ENCODE measurements at places on chromosomes 2 and 18.
A peak's percentile ranks its signal among the peaks of the same experiment; 100 is the strongest.

DNA sequence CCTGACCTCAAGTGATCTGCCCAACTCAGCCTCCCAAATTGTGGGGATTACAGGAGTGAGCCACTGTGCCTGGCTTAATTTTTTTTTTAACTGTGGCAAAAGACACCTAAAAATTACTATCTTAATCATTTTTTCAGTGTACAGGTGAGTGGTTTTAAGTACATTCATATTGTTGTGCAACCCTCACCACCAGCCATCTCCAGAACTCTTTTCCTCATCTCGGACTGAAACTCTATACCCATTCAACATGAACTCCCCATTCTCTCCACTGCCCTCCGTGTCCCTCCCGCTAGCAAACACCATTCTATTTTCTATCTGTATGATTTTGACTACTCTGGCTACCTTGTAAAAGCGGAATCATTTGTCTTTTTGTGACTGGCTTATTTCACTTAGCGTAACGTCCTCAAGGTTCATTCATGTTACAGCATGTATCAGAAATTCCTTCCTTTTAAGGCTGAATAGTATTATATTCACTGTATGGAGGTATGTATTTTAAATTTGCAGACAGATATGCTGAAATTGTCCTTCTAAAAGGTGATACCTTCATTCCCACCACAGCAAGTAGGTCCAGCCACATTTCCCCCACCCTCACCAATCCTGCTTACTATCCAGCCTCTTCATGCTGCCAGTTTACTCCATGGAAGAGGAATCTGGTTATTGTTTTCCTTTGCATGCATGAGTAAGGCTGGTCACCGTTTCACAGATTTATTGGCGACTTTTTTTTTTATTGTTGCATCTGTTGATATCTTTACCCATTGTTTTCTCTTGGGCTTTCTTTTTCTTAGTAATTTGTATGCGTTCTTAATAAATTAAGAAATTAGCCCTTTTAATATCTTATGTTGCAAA, 40.6 kb upstream of the ANXA4 start:
- DNase-seq, result no peak

DNA sequence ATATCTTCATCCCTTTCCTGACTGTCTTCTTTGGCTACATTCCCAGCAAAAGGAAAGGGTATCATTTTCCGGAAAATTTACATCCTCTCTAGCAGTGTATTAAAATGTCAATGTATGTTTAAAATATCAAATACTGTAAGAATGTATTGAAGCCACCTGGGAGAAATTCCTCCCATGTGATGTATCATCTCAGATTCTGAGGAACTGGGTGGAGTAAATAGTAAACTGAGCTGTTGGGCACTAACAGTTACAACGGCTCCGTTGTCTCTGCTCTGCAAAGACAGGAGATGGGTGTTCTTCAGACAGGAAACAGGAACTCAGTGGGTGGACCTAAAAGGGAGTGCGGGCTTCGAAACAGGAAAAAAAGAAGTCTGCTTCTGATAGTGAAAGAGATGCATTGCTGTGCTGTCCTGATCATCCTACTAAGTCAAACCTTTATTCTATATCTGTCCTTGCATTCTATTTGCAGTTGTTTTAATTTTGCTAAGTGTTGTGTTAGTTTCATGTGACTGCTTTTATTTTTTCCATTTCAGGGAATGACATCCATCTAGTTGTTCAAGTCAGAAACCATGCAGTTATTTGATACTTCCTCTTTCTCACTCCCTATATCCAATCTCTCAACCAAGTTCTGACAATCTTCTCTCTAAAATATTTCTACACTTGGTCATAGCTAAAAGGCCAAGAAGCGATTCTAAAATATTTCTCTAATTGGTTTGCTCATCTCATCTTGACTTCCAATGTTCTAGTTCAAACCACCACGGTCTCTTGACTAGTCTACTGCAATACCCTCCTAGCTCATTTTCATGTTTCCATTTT, 19.4 kb downstream of the DOK1 start:
- DNase-seq, result no peak

- DNase-seq, result no peak
Measured at GRCh38 chr2:11855064-11855760, 108.8 kb downstream of the LPIN1 start.

- peak; percentile 81 for DNase-seq
Measured at GRCh38 chr2:187499941-187500532, 52.0 kb upstream of the CALCRL start.

DNA sequence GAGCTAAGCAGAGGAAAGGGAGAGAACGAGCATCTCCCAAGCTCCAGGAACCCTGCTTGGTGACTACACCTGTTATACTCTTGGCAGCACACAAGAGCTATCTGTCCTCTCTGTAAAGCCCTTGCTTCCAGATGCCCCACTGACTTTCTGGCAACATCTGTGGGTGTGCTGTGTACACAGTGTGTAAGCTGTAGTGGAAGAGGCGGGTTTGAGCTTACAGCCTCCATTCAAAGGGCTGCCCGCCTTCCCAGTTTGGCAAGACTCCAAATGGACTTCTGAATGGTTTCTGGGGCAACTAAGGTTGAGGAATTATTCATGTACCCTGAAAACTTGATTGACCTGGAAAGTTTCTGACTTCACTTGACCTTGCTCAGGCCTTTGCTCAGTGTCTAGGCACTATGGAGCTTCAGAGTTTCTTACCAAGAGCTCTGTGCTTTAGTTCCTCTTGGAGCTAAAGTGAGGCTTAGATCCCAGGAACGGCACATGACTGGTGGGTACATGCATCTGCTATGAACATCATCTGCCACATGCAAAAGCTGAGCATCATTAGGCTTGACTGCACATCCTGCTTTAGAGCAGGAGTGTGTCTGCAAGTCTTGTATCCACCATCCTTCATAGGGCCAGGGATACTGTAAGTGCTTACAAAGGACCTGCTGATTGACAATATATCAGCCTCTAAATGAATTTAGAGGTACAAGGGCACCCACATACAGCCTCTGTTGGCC, 290.9 kb upstream of the SIX2 start:
- no peak for DNase-seq

GRCh38 chr2:98867539-98868309, 68.3 kb downstream of the CRACDL start:
- DNase-seq, result no peak

DNA sequence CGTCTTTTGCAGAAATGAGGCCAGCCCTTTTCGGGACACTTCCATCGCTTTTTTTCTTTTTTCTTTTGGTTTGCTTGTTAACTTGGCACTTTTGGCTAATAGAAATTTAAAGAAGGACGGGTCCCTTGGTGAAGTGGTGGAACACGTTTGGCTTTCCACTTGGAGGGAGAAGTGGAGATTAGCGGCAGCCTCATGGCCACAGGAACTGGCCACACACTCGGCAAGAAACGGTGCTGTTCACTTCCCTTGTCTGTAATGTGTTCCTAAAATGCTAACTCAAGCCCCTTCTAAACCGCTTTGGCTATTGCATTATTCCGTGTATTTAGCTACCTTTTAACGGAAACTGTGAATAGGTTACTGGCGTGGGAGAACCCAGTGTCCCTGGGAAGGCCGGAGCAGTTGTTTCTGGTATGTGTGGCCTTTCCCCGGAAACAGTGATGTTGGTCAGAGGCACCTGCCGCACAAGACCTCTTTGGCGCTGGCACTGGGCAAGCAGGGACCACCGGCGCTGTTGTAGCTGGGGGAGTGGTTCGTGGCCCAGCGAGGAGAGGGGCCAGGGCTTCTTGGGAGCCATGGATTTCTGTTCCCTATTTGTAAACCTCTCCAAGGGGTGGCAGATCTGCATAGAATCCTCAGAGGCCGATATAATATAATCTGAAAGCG, 981 bp downstream of the RAMP1 start:
- DNase-seq, result no peak

GRCh38 chr2:221914334-221914880, 342.3 kb upstream of the EPHA4 start:
- no peak for DNase-seq

- peak; percentile 95 for DNase-seq
Measured at GRCh38 chr2:159614534-159615366, 1.6 kb downstream of the BAZ2B start.

DNA sequence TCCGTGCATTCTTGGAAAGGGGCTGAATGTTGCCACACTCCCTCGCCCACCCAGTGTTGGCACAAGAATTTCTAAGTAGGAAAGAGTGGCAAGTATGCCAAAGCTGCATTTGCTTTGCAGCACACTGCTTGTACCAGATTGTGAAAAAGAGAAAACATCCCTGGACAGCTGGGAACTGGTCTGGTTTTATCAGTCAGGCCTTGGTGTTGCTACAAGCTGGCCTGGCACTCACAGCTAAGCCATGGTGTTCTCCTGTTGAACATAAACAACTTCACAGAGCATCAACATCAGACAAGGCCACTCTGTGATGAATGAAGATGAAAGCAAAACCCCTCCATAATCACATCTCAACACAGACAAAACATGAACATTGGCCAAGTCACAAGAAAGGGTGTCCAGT, 4.2 kb upstream of the TRABD2A start:
- no peak for DNase-seq

- no peak for DNase-seq
Measured at GRCh38 chr18:22309191-22309590, 108.5 kb downstream of the CTAGE1 start.

DNA sequence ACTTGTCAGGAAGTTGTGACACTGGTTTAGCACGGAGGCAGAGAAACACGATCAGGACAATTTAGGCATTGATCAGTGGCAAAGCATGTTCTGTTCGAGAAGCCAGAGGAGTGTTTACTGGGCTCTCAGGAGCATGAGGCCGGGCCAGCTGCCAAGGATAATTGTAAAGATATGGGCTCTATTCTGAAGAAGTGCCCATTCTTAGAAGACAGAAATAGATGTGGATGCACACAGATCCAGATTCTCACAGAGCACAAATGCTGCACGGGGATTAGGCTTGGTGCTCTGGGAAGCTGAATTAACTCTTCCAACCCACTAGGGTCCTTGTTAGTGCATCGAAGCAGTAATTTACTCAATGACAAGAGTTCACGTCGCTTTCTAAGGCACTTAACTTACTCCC, 16.2 kb downstream of the AFF3 start:
- peak; percentile 67 for DNase-seq

DNA sequence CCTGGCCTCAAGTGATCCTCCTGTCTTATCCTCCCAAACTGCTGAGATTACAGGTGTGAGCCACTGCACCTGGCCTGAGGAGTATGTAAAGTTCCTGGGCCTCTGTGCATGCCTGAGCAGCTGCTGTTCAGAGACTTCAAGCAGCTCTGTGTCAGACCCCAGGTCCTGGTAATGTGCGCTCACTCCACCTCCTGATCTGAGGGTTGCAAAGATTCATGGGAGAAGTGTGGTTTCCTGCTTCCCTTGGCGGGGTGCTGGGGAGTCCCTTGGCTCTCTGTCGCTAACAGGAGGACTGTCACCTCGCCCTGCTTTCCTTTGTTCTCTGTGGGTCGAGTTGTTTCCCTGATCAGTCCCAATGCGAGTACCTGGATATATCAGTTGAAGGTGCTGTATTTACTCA, 8.6 kb upstream of the IL36A start:
- no peak for DNase-seq

DNA sequence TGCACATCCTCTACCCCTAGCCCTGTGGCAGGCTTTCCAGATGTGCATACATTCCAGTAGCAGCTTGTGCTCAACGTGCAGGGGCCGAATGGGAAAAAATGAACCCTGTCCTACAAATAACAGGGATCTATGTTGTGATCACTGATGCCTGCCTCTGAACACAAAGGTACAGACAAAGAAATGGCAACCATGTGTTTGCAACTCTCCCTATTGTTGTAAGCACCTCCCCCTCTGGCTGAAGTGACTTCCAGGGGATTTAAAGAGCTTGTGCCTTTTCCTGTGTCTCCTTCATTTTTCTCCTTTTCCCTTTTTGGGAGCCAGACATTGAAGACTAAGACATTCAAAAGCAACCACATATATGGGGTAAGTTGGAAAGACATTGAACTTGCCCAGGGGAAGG, 21.6 kb downstream of the ARHGAP25 start:
- DNase-seq, result no peak

DNA sequence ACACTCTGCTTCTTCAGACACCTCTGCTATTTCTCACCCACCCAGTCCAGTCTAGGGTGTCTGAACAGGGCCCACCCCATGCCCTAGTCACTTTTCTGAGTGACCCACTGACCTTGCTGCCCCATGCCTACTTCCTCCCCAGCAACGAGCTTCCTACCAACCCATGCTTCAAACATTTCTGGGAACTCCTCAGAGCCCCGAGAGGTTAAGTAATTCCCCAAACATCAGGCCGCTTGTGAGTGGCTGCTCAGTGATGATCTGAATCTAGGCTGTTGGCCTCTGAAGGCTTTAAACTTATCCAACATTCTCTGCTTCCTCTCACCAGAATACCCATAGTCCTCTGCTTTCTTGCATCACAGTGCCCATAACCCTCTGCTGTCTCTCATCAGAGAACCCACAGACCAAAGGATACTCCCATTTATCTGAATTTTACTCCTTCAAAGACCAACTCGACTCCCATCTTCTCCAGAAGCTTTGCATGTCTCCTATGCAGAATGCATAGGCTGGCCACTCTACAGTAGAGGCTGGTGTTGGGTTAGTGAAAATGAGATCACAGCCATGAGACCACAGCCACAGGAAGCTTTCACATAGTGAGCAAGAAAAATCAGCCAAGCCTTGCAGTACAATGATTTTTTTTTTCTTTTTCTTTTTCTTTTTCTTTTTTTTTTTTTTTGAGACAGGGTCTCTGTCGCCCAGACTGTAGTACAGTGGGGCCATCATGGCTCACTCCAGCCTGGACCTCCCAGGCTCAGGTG, 309.5 kb upstream of the LYPD1 start:
- no peak for DNase-seq

GRCh38 chr2:16773080-16773713, 107.6 kb upstream of the CYRIA start:
- DNase-seq, result peak; percentile 82

DNA sequence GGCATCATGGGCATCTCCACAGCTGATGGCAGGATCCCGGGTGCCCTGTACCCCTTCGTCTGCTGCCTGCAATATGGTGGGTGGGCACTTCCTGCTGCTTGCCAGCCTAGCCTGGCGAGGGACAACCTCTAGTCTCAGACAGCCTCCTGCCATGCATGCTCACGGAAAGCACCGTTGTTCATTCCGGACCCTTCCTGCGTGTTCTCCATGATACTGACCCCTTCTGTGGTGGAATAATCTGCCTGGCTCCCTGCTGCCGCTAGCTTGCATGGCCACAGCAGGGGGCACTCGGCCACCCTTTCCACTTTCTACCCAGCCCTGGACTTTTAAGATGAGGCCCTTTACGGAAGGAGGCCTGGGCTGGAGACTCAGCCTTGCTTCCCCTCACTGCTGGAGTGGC, 12.0 kb downstream of the PCARE start:
- no peak for DNase-seq

DNA sequence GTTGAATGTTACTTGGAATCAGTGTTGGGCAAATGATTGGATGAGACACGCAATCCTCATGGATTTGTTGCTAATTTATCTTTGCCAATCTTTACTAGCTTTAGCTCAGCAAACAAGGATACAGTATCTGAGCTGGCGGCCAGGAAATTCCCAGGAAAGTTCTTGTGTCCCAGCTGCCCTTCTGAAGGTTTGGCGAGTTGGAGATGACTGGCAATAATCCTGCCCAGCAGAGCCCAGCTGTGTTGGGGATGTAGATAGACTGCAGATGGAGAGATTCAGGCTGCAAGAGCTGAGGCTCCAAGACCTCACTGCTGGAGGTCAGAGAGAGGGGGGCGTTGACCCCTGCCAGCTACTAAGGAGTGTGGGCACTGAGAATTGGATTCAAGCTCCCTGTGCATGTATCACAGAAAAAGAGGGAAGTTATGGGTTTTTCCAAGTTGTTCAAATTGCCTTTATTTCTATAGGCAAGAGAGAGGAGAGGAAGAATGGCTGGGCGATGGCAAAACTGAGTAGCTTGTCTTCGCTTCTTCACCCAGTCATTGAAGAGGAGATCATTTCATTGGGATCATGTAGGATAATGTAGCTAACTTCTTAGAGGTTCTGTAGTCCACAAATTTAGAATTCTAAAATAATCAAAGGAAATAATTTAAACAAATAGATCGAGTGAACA, 506.8 kb upstream of the LRATD1 start:
- DNase-seq, result peak; percentile 51

GRCh38 chr2:43327119-43327518, 100.7 kb upstream of the ZFP36L2 start:
- DNase-seq, result no peak
